H54 (cell line): ENCODE measurements at places on chromosomes 5 and 9.

DNA sequence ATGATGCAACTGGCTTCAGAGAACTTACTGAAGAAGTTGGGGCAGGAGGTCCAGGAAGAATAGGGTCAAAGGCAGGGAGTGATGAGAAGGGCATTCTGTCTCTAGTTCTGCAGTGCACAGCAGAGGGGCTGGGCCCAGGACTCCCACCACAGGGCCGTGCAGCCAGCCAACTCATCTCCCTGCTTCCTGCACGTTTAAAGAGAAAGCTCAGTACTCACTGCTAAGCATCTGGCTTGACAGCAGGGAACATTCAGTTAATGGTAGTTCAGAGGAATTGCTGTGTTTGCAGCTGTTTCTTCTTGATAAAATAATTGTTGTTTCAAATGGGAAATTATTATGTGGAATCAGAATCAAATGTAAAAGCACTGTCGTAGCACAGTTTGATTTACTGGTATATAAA is 25.6 kb upstream of the SCAMP1 start:
- no peak for DNase-seq

GRCh38 chr9:136190237-136190601 is 14.7 kb downstream of the LHX3 start:
- DNase-seq = no peak

- peak; percentile 10 for DNase-seq
These were observed 749.2 kb downstream of the TLE4 start for GRCh38 chr9:80320916-80321315.

GRCh38 chr5:57676222-57677098 is 193.8 kb upstream of the ACTBL2 start:
- no peak for DNase-seq

GRCh38 chr9:2638871-2639673 is 17.5 kb downstream of the VLDLR start:
- DNase-seq = no peak

- no peak for DNase-seq
These were observed 120.2 kb downstream of the SEMA6A start for GRCh38 chr5:116454417-116454927.

- no peak for DNase-seq
These were observed 79.3 kb downstream of the RXRA start for GRCh38 chr9:134405527-134405926.

- DNase-seq = no peak
These were observed 417 bp downstream of the GABBR2 start for GRCh38 chr9:98708103-98708932.

- DNase-seq = no peak
These were observed 6.4 kb downstream of the HNRNPAB start for GRCh38 chr5:178210686-178211085.

GRCh38 chr5:136051486-136052220 is 22.9 kb downstream of the TGFBI start:
- DNase-seq = no peak

DNA sequence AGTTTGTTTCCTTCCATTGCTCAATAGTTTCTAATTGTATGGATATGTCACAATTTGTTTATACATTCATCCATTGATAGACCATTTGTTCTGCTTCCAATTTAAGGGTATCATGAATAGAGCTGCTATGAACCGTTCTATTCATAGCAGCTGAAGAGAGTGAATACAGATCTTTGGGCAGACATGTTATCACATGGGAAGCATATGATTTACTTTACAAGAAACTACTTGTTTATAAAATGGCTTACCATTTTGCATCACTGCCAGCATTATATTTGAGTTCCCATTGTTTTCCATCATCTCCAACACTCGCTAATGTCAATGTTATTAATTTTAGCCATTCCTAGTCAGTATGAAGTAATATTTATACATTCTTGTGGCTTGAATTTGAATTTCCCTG is 549.0 kb downstream of the MAT2B start:
- DNase-seq = no peak

GRCh38 chr9:89477811-89478630 is 19.9 kb downstream of the SEMA4D start:
- peak; percentile 92 for DNase-seq

- DNase-seq = peak; percentile 35
These were observed 728.2 kb downstream of the BRINP1 start for GRCh38 chr9:118640836-118641560.

GRCh38 chr5:137580030-137580429 is 80.9 kb upstream of the SPOCK1 start:
- no peak for DNase-seq

DNA sequence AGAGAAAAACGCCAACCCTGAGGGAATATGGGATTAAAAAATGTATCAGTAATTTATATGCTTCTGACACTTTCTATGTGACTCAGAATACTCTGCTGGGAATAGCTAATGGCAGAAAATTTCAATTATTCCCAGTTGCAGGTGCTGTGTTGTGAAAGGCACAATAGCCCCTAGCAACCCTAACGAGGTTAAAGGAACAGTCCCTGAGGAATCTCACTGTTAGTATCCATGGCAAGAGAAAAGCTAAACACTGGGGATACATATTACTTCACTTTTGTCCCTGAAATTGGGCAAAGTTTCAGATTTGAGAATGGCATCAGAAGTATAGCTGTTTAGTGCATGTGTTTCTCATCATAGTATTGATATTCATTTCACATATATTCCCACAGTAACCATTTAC is 555.0 kb downstream of the RAB3C start:
- DNase-seq = no peak

GRCh38 chr9:3848445-3849114 is 322.8 kb upstream of the RFX3 start:
- DNase-seq = no peak

DNA sequence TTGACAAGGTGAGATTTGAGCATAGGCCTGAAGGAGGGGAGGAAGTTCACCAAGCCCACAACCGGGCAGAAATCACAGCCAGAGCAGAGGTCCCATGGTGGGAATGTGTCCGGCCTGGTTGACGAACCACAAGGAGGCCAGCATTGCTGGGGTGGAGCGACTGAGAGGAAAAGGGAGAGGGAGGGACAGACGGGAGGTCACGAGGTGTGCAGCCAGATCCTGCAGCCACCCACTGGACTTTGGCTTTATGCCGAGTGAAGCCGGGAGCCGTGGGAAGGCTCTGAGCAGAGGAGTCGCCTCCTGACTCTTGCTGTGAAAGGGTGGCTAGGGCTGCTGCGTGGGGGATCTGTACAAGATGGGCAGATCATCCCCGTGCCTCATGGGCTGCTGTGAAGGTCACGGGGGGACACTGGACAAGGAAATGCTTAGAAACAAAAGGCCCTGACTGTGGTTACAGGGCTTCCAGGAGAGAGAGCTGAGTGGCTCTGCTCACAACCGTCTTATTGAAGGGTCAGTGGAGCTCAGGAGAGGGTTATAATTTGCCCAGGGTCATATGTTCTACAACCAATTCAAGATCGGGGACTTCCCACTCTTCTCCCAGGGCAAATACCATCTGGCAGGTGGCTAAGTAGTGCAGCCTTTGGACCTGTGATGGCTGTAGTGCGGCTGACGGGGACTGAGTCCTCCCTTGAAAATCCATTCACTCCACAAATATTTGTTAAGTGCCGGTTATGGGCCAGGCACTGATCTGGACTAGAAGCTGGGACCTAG is 15.6 kb upstream of the CD74 start:
- no peak for DNase-seq

DNA sequence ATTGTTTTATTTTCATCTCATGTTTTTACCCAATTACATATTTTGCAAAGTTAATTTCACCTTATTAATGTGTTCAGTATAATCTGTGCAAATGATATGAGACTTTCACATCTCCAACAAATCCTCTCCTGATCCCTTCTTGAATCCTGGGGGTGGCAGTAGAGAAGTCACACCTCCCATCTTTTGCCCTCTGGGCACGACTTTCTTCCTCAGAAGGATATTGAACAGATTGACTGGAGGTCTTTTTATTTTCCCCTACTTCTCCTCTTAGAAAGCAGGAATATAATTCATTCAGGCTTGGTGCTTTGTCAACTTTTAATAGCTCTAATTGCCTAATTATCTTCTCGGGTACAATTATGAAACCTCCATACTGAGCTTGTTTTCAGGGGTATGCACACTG is 1037.1 kb upstream of the NUDT12 start:
- DNase-seq = no peak

DNA sequence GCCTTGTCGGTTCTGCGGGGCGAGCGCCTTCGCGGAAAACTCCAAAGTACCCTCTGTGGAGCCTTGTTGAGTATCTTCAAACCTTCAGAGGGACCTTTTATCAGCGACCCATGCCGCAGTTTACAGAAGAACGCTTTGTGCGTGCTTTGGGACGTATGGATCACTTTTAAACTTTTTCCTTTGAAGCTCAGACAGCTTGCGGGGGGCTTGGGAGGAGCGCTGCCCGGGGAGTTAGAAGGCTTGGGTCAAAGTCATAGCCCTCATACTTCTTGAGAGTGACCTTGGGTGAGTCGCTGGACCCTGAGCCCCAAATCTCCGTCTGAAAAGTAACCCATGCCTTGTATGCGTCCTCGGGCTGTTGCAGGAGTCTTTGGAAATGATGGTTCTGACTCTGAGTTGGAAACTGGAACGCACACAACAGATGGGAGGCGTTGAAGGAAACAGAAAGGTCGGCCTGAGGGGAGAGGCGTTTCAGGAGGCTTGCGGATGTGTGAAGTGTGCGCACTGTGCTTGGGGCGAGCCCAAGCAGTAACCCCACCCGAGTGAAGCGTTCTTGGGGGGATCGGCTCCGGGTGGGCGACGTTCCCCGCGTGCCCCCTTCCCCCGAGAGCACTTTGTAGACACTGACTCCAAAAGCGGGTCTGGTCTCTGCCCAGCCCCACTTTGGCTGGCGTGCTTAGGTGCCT is 661 bp upstream of the SLC25A51 start:
- no peak for DNase-seq

DNA sequence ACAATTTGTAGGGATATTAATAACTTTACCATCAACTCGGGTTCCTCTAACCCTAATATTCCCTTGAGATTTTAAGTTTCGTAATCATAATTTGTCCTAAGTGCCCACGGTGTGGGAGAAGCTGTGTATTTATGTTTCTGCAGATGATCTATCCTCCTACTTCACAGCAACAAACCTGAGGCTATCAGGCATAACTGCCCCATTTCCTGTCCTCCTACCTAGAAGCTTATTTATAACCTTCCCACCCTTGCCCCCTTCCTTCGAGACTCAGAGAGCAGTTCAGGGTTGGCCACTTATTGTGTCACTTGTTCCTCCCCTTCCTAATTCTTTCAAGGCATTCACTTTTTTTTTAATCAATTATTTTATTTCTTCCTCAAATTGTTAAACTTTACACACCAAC is 29.6 kb upstream of the LCP2 start:
- DNase-seq = no peak

DNA sequence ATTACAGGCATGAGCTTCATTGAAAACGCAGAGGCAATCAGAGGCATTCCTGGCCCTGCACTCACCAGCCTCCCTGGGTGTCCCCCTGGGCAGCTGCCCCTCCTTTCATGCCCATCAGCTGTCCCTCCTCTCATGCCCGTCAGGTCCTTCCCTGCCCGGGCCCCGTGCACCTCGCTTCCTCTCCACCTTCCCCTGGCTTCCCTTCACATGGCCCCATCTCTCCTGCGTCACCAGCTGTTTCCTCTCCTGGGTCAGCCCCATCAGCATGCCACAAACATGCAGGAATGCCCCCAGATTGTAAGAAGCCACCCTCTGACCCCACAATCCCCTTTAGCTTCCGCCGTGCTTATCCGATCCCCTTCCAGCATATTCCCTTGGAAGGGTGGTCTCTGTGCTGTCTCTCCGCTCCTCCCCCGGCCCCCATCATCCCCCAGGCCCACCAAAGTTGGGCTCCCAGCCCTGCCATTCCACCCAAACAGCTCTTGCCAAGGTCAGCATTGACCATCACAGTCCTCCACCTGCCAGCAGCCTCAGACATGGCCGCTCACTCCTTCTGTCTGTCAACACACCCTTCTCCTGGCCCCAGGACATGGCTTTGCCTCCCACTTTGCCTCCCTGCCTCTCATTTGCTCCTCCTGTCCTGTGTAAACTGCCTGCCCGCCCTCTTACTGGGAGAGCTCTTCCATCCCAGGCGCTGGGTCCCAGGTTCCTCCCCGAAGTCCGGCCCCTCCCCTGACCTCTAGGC is 98.6 kb upstream of the IER5L start:
- DNase-seq = no peak

GRCh38 chr9:32524892-32525708 is 896 bp downstream of the RIGI start:
- DNase-seq = no peak

GRCh38 chr5:35285435-35285834 is 55.1 kb upstream of the PRLR start:
- no peak for DNase-seq

- DNase-seq = no peak
These were observed 250.8 kb downstream of the DMRT2 start for GRCh38 chr9:1300941-1301340.

- DNase-seq = no peak
These were observed 21.4 kb downstream of the TMEM245 start for GRCh38 chr9:109098171-109098959.

- DNase-seq = peak; percentile 13
These were observed 75.7 kb downstream of the PIP5K1B start for GRCh38 chr9:68780720-68781119.

- no peak for DNase-seq
These were observed 336.8 kb downstream of the KDM4C start for GRCh38 chr9:7094576-7094975.

DNA sequence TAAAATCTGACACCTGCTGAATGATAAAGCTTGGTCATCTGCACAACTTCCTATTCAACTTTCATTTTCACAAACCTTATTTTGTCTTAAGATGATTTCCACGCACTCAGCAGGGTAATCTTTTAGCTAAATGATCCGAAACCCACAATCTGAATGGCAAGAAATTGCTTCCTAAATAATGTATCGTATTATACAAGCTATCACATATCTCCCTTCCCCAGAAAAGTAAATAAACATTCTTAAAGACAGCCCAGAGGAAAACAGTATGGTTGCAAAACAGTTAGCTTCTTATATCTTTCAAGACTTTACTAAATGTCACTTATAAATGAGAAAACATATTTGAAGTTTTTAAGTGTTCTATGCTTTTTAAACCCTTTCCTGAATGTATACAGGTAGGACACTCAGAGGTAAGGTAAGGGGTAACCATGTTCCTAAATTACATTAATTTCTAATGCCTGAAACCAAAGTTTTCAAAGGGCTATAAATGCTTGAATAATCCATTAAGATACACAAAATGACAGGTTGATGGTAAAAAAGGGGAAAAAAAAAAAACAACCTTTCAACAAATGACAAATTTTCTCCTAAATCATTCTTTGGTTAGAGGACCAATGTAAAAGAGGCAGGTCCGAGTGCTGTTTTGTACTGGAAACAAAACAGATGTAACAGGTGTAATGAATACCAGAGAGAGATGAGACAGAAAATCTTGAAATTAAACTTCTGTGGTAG is 36.3 kb downstream of the ELAVL2 start:
- no peak for DNase-seq

GRCh38 chr5:73392775-73393174 is 55.8 kb downstream of the FOXD1 start:
- no peak for DNase-seq

GRCh38 chr5:77981820-77982219 is 205.7 kb upstream of the TBCA start:
- no peak for DNase-seq

DNA sequence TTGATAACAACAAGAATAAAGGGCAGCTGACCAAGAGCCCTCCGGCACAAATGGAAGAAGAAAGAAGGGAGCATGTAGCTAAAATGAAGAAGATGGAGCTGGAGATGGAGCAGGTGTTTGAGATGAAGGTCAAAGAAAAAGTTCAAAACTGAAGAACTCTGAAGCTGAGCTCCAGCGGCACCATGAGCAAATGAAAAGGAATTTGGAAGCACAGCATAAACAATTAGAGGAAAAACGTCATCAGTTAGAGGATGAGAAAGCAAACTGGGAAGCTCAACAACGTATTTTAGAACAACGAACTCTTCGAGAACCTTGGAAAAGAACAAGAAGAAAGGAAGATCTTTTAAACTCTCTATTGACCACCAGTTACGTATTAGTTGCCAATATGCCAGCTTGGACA is 100.9 kb downstream of the GABBR2 start:
- DNase-seq = no peak
